ENCODE measurements at places on chromosomes 4 and X.
A peak's percentile ranks its signal among the peaks of the same experiment; 100 is the strongest.

GRCh38 chr4:57211131-57211530 lies 100.9 kb upstream of the IGFBP7 start:
- DNase-seq, result no peak

DNA sequence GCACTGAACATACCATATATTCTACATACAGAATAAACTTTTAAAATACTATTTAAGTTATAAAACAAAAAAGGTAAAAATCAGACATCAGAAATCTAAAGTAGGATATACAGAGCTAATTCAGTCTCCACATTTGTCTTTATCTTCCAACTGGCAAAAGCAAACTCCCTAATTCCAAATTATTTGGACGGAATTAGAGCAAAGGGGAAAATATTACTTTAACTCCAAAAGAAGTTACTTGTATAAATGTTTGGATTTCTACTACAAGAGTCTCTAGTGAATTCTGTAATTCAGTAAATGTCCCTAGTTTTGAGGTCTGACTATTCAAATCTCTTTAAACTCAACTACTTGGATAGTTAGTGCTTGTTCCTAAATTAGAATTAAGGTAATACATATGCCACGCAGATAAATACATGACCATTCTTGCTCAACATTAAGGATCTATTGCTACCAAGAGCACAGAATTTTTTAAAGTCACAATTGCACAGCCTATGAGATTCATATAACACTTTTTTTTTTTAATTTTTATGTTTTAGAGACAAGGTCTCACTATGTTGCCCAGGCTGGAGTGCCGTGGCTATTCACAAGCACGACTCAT lies 7.3 kb downstream of the ZNF280C start:
- DNase-seq, result no peak

- no peak for DNase-seq
Observed at GRCh38 chr4:168677063-168677462, 180.2 kb downstream of the PALLD start.

GRCh38 chrX:153974003-153974725 lies 1.6 kb downstream of the TMEM187 start:
- peak; percentile 74 for DNase-seq

DNA sequence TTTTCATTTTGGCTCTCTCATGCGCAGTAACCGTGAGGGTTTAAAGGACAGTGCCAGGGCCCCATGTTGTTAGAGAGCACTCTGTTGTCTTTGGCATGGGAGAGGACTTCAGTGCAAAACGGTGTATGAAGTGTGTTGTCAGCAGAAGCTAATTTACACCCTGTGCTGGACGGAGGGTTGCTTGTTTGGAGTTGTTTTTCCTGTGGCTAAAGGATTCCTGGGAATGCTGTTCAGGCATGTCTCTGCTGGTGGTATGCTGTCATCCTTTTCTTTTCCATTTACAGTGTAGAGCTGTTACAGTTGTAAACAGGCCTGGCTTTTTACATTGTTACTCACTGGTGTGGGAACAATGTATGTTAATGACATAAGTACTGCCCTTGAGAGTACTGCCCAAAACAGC lies 206.3 kb downstream of the CBR4 start:
- DNase-seq, result no peak

DNA sequence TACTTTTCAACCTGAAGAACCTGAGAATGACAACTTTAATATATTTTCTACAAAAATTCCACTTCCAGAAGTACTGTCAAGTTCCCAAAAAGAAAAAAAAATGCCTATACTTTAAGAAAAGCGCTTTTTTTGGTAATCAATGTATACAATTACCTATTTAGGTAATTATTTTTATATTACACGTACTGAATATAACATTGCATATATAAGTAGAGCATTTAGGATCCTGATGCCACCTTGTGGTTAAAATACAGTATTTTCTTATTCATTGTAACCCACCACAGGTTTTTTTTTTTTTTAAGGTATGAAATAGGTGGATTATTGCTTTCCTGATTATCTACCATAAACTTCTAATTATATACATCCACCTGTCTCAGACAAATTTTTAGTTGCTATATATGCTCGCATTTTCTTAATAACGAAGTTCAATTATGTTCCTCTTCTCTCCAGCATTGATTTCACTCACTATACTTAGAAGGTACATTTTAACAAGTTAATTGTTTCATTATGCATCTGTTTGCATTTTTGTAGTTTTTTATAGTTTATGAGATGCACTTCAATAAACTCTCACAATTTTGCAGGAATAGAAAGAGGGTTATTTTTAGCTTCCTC lies 5.2 kb downstream of the MAP9 start:
- peak; percentile 38 for DNase-seq

DNA sequence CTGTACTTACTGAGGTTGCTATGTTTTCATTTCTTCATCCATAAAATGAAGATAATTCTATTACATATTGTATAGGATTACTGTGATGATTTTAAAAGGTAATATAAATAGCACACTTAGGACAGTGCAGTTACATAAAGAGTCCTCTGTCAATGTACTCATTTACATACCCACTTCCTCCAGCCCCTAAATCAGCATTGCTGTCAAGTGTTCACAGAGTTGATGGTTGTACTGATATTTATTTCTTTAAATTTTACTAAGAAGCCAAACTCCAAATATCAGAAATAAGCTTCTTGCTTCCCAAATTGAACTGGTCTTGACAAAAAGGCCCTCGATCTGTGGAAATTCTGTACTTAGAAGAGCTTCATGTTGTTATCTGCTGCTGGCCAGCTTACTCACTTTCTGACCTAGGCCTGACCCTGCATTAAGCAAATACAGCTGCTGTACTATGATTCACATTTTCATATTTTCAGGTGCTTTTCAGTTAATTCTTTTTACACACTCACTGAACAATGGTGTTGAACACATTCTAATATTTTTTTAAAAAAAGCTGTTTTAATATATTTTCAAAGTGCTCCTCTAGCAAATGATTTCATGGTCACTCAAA lies 259.6 kb downstream of the UNC5C start:
- DNase-seq, result peak; percentile 23

DNA sequence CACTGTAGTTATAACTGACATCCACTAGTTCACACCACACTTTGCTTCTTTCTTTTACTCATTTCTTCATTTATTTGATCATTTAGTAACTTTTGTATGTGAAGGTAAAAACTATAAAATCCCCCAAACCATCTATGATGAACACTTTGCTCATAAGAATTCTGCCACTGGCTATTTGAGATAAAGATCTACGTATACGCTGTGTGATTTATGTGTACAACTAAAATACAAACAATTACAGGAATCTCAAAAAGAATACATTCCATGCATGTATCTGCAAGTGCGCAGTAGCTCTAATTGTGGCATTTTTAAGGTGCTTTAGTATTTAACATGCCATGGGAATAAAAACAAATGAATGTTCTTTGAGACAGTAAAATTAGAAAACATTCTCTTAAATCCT lies 156.9 kb upstream of the NAP1L5 start:
- no peak for DNase-seq

DNA sequence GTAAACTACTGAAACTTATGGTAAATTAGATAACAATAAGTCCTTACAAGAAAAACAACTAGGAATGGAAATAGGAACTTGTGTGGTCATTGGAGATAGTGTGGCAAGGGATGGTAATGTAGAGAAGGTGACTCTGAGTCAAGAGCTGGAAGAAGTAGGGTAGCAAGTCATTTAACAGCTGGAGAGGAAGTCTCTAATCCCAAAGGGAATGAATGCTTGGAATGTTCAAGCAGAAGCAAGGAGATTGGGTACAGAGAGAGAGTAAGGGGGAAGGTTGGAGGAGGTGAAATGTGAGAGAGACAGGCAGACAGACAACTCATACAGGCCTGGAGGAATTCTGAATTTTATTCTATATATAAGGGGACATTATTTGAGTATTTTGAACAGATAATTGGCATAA lies 260.6 kb upstream of the MAD2L1 start:
- DNase-seq, result no peak

DNA sequence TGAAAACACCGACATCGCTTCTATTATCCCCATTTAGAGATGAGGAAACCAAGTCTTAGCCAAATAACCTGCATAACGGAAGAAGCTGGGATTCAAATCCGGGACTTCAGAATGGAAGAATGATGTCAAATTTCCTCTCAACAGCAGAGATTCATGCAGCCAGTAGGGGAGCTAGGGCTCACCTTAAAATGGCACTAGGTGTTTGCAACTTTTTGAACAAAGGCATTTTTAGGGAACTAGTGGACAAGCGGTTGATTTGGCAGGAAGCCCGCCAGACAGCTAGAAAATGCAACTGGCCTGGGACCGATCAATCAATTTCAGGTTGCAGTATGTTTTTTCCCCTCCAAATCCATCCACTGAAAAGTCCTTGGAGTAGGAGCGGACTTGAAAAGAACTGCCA lies 224.2 kb downstream of the PTTG2 start:
- DNase-seq, result no peak

DNA sequence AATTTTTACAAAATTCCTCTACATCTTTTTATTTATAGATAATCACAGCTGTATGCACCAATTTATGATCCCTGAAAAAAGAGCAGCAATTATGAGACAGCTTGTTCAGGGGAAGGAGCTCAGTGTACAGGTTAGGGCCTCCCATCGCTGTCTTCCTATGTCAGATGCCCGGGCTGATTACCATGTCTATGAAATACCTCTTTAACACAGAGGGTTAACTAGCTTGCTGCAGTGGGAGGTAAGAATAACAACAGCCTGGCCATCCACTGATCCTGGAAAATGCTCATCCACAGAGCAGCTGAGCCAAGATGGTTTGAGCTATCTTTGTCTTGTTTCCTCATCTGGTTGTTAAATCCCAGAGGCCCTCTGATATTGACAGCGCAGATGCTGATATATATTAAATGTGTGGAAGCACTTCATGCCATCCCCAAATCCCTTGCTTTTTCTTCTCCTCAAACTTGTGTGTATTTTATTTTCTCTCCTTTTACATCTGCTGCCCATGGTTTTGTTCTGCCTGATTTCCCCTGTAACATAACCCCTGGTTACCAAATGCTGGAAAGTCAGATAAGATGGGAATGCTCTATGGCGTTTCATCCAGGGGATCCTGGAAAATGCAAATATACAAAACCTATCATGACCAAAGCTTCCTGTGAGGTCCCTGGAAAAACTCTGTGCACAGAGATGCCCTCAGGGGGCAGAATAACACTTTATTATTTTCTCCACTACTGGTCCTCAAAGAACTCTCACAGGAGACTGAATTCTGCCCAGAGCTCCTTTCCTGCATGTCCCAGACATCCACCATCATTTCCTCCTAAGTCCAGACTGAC lies 85.8 kb upstream of the PUDP start:
- DNase-seq, result no peak

- DNase-seq, result no peak
Observed at GRCh38 chrX:16258882-16259281, 91.6 kb downstream of the MAGEB17 start.

DNA sequence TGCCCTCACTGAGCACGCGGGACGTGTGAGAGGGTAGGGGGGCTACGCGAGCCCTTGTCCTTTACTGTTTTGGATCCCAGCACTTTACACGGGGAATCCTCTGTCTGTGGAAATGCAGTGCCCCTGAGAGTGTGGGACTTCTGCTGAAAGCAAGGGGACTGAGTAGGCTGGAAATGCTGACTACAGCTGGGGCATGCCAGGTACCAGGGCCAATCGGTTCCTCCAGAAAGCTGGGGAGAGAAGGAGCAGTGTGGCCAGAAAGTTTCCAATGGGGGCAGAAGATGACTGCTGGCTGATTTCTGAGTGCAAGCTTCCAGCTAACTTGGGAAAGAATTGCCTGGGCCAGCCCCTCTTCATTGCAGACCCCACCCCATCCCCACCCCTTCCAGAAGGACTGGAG lies 1.5 kb downstream of the NHSL2 start:
- no peak for DNase-seq

GRCh38 chr4:40750461-40751258 lies 905 bp downstream of the NSUN7 start:
- no peak for DNase-seq

GRCh38 chrX:77502951-77503525 lies 55.8 kb downstream of the FGF16 start:
- DNase-seq, result no peak

DNA sequence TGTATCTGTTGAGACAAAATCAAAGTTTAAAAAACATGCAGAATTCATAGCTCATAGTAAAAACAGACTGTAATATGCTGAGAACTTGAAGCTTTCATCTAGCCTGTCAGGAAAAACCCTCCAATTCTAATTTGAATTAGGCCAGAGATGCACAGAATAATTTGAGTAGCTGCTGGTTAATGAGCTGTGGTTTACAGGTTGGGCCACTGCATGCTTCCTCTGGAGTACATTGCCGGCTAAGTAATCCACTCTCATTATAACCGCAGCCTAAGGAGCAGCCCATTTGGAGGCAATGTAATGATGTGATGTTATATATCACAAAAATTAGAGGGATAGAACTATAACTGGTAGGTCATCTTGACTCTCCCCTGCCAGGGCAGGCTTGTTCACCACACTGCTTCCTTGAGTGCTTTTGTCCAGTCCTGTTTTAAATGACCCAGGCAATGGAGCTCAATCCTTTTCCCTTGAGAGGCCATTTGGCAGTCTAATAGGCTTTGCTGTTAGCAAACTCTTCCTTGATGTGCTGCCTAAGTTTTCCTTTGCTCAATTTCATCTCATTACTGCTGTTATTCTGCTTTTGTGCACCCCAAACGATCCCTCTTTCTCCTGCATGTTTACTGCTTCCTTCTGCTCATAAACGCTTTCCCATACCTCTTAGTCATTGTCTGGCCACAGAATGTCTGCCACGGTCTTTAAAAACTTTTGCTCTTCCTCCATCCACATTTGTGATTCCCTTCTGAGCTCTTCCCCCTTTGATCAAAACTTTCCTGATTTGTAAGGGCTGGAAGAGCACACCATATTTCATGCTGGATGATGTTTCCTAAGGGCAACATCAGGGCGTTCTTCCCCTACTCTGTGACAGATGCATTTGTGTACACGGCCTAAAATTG lies 230.9 kb downstream of the C4orf33 start:
- peak; percentile 59 for DNase-seq

DNA sequence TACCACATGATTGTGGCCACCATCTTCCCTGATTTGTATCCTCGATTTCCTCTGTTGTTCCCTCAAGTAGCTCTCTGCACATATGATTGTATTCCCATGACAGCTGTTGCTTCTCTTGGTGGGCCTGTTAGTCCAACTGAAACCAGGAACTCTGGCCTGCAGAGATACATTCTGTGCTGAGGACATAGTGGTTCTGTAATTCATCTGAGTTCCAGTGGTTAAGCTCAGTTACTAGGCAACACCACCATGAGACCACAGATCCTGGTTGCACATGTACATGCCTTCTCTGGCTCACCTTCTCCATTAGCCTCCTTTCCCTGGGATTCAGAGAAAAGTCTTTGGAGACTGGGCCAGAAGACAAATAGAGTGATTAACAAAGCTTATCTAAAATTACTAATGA lies 172.1 kb upstream of the SLC7A11 start:
- DNase-seq, result peak; percentile 51

DNA sequence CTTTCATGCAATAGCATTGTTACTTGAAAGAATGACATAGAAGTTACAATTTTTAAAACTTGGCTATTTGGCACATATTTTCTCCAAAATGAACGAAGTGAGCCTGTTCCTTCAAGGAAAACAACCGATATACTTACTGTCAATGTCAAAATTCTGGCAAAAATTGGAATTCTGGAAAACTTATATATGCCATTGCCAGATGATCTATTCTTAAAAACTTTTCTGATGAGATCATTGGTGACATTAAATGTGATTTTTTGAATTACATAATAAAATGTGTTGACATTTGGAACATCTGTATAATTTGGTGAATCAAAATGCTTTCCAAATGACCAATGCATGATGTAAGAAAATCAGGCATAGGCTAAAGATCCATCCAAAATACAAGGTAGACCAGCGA lies 209.0 kb downstream of the SCFD2 start:
- no peak for DNase-seq

- DNase-seq, result peak; percentile 44
Observed at GRCh38 chrX:70998411-70999027, 67.6 kb upstream of the SLC7A3 start.

GRCh38 chr4:126123611-126124325 lies 809.0 kb downstream of the FAT4 start:
- no peak for DNase-seq
